Activated naive CD4-positive, alpha-beta T cell treated with anti-CD3 and anti-CD28 coated beads, Interleukin-2, amount 50 U/mL, for 16 hours (primary cell): ENCODE measurements at places on chromosomes 3 and 15.
A peak's percentile ranks its signal among the peaks of the same experiment; 100 is the strongest.

GRCh38 chr15:42608110-42608531 lies 32.7 kb downstream of the STARD9 start:
- DNase-seq: no peak

GRCh38 chr3:4467522-4467867 lies 426 bp upstream of the SUMF1 start:
- no peak for DNase-seq

DNA sequence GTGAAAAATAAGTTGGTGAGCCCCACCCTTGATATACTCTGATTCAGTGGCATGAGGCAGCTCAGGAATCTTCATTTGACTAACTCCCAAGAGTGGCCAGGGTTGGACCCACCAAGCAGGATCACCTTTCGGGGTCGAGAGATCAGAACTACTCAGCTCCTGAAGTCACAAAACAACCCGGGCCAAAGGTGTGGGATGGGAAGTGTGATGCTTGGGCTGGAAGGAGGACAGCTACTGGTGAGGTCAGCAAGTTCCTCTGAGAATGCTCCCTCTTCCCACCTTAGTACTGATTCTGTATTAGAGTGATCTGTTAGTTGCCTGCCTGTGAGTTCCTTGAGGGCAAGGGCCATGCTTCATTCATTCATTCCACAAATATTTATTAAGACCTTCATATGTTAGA lies 15.1 kb downstream of the ESYT3 start:
- no peak for DNase-seq

DNA sequence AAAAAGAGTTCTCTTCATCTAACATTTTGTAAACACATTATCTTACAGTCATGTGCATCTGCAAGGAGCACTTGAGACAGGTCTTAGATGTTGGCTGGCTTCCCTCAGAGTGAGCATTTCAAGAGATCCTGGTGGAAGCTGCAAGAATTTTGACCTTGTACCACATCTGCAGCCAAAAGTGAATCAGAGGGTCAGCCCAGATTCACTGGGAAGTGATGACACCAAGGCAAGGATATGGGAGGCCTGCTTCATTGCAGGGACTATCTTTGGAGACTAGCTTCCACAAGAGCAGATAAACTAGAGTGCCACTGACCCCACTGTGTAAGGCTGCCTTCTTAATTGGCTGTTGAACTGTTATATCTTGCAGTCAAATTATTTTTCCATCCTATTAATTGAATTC lies 21.3 kb upstream of the GADL1 start:
- no peak for DNase-seq

DNA sequence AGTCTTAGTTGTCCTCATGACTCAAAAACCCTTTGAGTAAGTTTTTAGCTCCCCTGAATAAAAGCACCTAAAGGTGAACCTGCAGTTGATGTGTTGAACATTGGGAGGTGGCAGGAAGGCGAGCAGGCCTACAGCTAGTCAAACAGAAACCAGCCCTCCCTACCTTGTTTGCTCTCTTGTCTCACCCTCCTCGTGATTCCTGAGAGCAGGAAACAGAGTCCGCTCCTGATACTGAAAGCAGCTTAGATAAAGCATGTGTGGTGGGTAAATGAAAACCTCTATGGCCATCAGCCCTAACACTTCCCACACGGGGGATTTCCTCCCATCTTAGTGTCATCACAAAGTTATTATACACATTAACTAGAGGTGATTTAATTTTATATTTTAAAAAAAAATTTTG lies 21.8 kb upstream of the CLDN18 start:
- DNase-seq: no peak

- no peak for DNase-seq
These were observed 2.6 kb upstream of the PLA2G4B start for GRCh38 chr15:41836073-41836472.

GRCh38 chr15:65286069-65286703 lies 497 bp downstream of the PARP16 start:
- DNase-seq: no peak

DNA sequence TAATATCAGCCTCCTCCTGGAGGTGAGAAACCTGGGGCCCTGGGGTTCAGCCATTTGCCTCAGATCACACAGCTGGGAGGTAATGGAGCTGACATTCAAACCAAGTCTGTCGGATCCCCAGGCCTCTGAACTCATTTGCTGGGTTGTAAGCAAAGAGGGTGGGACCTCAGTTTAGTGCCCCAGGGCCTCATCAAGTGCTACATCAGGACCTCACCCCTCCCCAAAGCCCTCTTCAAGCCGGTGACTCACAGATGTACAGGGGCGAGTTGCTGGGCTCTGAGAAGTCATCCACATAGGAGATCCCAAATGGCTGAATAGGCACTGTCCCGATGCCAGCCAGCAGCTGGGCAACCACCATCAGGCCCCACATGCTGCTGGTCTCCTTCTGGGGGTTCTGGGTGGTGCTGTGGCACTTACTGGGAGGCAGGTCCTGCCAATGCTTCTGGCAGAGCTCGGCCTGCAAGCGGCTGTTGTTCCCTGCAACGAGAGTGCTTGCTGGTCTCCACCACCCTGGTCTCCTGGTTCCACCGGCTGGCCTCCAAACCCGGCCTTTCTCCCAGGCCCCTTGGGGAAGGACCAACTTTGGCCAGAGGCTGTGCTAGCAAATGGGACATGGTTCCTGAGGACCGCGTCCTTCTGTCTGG lies 59.2 kb upstream of the RAB6B start:
- no peak for DNase-seq

GRCh38 chr3:47002171-47003055 lies 22.9 kb downstream of the NBEAL2 start:
- DNase-seq: peak; percentile 7

GRCh38 chr3:134374105-134374790 lies at the start of gene AMOTL2:
TSS of gene AMOTL2 (minus strand) at chr3:134374447. CDS start at chr3:134371433, 3,014 bp downstream.
- DNase-seq: peak; percentile 17

GRCh38 chr3:42140665-42141203 lies 49.6 kb downstream of the TRAK1 start:
- no peak for DNase-seq

DNA sequence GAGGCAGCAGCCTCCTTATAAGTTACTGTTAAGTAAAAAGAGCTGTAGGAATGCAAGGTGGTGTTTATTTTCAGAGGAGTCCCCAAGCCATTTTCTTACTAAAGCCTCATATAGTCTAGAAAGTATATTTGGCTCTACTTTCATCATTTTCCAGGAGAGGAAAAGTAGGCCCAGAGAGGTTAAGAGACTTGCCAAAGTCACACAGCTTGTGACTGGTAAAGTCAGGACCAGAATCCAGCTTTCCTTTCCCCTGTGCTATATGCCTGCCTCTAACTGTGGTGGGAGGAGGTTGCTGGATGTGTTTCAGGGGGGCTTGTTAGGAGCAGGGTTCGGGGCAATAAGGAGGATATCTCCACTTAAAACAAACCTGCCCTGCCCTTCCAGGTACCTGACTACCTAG lies 7.2 kb upstream of the OGG1 start:
- no peak for DNase-seq

GRCh38 chr3:191963182-191963581 lies 502.2 kb downstream of the PYDC2 start:
- DNase-seq: no peak

DNA sequence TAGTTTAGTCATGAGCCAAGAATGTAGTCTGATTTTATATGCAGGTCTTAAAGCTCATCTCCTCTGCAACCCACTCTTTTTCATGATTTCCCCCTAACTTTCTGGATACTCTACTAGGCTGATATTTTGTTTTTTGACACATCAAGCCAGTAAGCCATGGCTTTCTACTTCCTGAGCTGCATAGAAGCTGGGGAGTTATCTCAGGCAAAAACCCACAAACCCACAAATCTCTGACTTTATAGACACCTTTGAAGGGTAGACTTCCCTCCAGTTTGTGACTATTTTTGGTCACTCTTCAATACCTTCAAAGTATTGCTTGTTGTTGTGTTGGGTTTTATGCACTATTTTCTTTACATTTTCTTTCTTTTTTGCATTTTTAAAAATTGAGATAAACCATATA lies 28.6 kb downstream of the TMEM202 start:
- DNase-seq: no peak

DNA sequence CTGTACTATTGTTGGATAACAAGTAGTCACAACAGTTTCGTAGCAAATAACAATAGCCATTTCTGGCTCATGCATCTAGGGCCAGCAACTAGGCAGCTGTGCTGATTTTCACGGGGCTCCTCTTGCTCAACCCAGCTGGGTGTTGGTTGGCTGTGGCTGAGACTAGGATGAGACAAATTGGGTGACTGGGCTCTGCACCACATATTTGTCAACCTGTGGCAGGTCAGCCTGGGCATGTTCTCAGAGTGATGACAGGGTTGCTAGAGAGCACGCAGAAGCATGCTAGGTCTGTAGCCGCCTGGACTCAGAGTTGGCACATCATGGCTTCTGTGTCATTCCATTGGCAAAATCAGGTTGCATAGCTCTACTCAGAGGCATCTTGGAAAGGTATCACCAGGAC lies 175.9 kb downstream of the OTOL1 start:
- DNase-seq: no peak

DNA sequence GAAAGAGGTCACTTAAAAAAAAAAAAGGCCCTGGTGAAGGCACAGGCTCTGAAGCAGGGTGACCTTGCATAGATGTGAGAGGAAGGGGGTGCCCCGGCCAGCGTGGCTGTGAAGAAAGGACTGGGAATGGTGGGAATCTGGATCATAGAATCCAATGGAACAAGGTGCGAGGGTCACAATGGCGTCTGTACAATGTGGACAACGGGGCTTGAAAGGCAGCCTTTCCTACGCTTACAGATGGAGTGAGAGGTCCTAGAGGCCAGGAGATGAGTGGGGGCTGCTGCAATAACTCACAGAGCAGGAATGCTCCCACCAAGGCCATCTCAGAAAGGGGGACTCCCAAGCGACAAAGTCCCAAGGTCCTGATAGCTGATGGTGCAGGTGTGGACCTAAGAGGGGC lies 162.2 kb downstream of the ATP10A start:
- DNase-seq: no peak

- no peak for DNase-seq
These were observed 39.4 kb upstream of the TIPARP start for GRCh38 chr3:156635034-156635433.

DNA sequence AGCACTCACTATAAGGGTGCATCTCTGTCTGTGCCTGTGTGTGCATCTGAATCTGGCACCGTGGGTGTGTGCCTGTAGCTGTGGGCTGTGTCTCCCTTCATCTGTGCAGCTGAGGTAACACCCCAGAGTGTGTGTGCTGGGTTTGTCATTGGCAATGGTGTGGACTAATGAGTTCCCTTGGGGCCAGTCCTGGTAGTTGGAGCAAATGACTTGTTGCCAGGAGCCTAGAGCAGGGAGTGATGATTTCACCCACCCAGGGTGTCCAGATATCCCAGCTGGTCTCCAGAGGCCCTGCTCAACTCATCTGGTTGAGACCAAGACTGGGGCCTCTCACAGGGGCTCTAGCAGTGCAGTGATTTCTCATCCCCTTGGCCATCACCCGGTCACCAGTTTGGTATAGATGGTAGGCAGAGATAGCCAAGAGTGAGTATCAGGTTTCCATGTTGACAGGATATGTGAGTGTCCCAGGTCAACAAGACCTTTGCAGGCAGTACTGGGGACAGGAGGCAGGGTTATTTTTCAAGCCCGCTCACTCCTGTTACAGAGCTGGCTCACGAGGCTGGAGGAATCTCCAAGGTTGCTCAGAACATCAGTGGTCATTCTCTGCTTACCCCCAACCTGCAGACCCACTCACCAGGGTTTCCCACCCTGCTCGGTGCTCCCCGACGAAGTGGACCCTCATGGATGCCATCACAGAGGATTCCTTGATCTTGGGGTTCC lies 4.1 kb upstream of the HDAC11 start:
- no peak for DNase-seq

- DNase-seq: no peak
These were observed 5.3 kb downstream of the PLA2G4F start for GRCh38 chr15:42151141-42151561.

- DNase-seq: no peak
These were observed 219.2 kb upstream of the ARHGEF26 start for GRCh38 chr3:153901991-153902390.

DNA sequence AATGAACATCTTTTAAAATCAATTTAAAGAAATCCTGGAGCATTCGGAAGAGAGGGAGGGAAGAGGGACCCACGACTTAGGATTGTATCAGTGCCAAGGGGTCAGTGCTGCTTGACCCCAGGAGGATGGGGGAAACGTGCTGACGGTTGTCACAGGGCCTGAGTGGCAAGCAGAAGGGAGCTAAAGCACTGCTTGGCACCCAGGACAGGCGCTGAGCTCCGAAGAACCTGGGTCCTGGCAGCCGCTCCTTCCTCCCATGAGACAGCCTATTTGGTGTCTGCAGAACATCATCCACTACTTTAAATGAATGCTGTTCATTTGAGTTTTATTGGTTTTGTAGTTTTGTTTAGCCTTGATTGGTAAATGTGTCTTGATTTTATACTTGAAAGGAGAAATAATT lies 54.5 kb downstream of the RGMA start:
- DNase-seq: no peak

- DNase-seq: no peak
These were observed 101.7 kb downstream of the DCLK3 start for GRCh38 chr3:36662626-36663025.

GRCh38 chr15:58451826-58452225 lies 20.0 kb downstream of the LIPC start:
- DNase-seq: no peak
